ENCODE measurements at places on chromosomes 7 and 10. TPM values are rescaled to one million over a fixed set of nuclear protein-coding genes. Genes with fewer than 3 reads are reported as not detected.

The PPRC1 gene
- 56.5 TPM for total RNA-seq

DNA sequence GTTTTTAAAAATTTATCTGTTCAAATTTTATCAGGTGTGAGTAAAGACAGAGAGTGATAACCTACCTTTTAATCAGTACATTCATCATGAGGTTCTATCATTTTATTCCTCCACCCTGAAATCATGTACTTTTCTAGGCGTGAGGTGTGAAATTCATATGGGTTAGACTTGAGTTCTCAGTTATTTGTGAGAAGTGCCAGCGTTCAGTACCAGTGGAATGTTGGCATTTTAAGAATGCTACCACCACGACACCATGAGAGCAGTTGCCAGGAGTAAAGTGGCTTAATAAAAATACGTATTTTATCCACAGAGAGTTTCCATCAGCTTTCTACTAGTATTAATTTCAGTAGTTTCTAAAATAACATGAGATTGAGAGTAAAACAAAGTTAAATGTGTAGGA lies 104.1 kb upstream of the FERD3L start:
- no peak for DNase-seq

DNA sequence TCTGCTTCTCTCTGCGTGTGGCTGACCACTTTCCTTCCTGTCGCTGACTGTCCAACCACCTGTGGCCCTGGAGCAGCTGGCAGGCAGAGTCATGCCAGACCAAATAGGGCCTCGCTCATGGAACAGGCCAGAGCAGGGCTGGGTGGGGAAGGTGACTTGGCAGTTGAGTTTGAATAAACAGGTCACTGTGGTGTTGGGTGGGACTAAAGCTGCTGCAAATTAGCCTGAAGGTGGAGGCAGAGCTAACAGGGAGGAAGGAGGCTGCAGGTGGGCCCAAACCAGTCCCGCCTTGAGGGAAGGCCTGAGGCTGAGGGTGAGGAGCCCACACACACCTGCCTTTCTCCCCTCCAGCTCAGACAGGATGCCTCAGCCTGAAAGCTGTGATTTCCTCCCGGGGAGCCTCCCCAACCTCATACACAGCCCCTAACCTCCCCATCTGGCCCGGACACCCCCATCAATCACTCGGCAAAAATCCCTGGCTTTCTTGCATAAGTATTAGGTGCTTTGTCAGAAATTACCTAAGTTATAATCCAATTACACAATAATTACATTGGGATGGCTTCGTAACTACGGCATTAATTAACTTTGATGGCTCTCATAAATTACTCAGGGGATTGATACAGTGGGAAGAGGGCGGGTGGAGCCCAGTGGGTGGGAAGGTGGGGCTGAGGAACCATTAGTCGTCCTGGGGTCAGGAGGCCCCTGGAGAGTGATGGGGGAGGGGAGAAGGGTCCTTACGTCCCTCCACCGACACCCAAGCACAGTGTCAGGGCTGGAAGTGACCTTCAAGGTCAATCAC lies 97.7 kb upstream of the PCBD1 start:
- DNase-seq, result peak; percentile 64

DNA sequence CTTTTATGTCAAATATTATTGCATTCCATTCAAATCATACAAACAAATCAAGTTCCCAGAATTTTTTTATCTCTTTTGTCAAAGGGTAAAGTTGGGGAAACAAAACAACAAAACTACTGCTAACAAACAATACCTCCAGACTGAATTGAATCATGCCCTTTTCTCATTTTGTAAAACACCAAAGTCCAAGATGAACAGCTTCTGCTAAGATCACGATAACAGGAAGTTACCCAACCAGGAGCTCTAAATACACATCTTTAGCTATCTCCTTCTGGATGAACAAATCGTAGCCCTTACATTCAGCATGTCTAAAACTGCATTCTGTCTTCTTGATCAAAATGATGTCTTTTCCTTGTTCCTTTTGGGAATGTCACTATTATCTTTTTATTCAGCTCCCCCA lies 97.4 kb downstream of the CTTNBP2 start:
- no peak for DNase-seq

GRCh38 chr10:86103391-86104101 lies 263.0 kb downstream of the GRID1 start:
- no peak for DNase-seq
